ENCODE measurements at places on chromosomes 12 and 14.
A peak's percentile ranks its signal among the peaks of the same experiment; 100 is the strongest.

GRCh38 chr14:75200451-75200850, 24.0 kb upstream of the TMED10 start:
- no peak for DNase-seq

DNA sequence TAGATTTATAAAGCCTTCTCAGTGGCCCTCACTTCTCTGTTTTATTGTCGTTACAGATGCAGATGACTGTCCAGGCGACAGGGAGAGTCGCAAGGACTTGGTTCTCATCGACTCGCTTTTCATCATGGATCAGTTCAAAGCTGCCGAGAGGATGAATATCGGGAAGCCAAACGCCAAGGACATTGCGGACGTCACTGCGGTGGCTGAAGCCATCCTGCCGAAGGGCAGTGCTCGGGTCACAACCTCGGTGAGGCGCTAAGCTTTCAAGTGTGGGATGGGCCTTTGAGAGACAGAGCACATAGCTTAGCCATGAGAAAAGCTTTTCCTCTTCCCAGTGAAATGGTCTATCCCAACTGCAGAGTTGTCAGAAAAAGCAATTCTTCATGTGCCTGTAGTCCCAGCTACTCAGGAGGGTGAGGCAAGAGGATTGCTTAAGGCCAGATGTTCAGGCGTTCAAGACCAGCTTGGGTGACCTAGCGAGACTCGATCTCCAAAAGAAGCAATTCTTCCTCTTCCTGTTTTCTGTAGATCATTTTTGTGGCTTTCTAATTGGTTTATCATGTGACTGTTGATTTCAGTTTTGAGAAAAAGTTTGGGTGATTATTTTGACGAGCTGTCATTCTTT, 56.4 kb downstream of the EP400 start:
- DNase-seq = no peak

- no peak for DNase-seq
Measured at GRCh38 chr14:31990926-31991572, 86.1 kb upstream of the ARHGAP5 start.

DNA sequence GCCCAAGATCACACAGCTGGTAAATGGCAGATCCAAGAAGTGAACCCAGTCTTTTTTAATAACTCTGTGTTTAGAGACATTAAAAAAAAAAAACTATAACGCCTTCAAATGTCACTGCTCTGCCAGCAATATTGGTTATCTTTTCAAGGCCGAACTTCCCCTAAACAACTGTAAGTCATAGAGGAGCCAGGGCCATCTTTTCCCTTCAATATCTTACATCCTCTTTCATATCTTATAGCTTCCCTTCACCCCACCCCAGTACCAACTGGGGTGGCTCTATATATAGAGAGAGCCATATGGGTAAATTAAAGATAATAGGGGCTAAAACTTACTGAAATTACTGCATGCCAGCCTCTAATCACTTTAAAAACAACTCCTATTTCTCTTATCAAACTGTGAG, 100.2 kb downstream of the STAB2 start:
- DNase-seq = no peak

DNA sequence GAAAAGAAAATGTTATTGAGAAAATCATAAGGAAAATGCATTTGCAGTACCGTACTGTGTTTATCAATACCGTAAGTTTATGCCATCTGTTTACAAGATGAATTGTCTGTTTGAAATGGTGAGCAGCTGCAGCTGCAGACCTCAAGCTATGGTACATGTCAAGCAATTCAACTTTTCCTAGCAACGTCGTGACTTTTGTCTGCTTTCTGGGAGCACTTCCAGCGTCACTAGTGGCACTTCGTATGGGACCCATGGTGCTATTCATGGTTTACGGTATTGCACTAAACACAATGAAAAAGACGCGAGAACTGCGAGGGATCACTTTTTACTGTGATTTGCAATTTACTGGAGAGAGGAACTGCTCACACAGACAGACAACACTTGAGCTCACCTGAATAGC, 160.8 kb downstream of the UNC79 start:
- DNase-seq = peak; percentile 55

DNA sequence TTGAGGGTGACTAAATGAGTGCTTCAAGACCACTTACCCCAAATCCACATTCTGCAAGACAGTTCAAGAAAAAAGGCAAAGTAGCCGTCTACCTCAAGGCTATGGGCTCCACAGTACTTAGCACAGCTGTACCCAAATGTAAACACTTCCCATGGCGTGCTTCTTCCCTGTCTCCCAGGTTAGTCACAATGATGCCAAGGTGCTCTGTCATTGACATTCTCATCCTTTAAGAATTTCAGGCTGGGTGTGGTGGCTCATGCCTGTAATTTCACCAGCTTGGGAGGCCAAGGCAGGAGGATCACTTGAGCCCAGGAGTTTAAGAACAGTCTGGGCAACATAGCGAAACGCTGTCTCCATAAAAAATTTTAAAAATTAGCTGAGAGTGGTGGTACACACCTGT, 51.2 kb upstream of the CERS5 start:
- DNase-seq = no peak

DNA sequence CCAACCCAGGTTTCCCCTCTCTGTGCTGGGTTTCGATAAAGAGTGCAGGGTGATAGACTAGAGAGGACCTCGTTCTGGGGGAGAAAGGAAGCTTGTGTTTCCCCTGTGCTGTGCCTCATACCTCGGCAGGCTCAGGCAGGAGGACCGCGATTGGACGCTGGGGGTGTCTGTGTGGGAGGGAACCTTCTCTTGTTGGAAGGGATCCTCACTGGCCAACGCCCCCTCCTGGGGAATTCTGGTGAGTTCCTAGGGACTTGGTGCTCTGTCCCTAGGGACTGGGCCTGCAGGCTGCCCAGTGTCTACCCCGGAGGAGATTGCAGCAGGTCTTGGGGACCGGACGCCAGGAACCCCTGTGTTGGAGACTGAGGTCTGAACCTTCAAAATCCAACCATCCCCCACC, 157.4 kb upstream of the PRMT8 start:
- no peak for DNase-seq

- DNase-seq = no peak
Measured at GRCh38 chr12:118237052-118237665, 101.2 kb downstream of the PEBP1 start.

DNA sequence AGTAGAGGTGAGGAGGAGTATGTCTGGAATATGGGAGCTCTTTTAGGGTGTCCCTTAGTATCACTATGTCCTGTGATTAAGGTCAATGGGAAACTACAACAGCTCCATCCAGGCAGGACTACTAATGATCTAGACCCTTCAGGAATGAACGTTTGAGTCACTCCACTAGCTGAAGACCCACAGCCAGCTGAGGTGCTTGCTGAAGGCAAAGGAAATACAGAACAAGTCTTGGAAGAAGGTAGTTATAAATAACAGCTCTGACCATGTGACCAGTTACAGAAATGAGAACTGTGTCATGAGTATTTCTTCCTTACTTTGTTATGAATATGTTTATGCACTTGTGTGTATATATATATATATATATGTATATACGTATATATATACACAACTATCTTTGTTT, 40.5 kb upstream of the USP44 start:
- no peak for DNase-seq

GRCh38 chr12:48455116-48455515, 17.2 kb upstream of the ANP32D start:
- DNase-seq = no peak

- DNase-seq = no peak
Measured at GRCh38 chr12:101866615-101867373, 10.6 kb upstream of the DRAM1 start.

Measured in NCI-H1694 treated with DMSO at 0.1 percent for 48 hours (cell line).